Cerebellum (tissue), 4 donors: ENCODE measurements at places on chromosomes 6 and 20. TPM values are rescaled to one million over a fixed set of nuclear protein-coding genes. Genes with fewer than 3 reads are reported as not detected.

DNA sequence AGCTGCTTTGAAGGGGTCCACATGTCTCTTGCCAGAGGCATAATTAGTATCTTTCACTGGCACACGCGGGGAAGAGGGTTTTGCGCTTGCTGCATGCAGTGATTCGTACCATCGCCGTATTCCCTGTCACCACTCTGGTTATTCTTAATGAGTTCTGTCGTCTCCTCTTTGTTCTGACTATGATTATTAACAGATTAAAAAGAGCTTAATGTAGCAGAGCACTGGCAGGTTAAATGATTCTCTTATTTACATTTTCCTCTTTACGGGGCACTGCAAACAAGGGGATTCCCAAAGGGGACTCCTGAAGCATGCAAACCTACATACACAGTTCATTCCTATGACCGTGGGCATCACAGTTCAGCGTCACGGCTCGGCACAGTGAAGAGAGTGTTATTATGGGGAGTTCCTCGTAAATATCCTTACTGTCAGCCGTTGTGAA is 204.8 kb downstream of the DTNBP1 start:
- no peak for DNase-seq

DNA sequence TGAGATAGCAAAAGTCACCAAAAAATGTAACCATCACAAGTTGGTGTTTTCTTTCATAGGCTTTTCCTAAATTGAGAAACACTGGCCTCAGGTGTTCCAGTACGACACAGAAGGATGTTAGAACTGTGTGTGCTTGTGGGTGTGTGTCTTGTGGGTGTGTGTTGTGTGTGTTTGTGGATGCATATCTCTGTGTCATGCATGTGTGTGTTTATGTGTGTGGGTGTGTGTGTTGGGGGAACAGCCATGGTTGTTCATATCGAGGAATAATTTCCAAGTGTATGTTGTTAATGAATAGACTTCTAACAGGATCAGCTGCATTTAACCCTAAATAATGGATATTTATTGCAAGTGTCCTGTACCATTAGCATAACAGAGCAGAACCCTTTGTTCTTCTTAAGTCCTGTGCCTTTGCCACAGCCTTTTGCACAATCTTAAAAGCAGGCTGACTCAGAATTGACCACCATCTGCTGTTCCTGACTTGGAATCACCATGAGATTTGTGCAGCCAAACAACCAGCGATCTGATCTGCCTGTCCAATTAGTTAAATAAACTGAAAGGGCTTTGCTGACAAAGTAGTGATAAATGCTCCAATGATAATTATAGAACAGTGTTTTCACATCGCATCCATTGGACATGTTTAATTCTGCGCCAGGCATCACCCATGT is 7.6 kb downstream of the CD93 start:
- peak; percentile 65 for DNase-seq

The SOBP gene
- total RNA-seq = 30.9 TPM

The GGTLC1 gene
- not detected for total RNA-seq

The EPPIN gene
- not detected for total RNA-seq

GRCh38 chr6:154435400-154435945 is 75.0 kb downstream of the CNKSR3 start:
- DNase-seq = no peak

DNA sequence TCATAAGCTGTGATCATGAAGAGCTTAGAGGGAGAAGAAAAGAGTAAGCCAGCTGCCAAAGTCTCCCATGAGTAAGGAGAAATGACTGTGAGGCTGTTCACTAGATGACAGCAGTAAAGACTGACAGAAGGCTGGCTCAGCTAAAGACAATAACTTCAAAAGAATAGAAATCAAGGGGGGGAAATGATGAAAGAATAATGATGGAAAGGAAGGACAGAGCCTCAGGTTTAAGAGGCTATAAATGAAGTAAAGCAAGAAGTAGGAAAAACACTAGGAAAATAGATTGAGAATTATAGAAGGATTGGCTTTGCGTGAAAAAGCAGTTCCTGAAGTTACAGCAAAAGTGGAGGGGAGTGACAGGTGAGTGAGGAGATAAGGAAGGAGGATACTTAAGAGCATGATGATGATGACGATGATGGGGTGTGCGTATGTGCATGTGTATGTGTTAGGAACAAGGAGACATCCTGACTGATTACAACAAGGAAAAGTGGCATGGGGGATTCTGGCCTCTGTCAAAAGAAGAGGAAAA is 48.2 kb downstream of the HBS1L start:
- no peak for DNase-seq

DNA sequence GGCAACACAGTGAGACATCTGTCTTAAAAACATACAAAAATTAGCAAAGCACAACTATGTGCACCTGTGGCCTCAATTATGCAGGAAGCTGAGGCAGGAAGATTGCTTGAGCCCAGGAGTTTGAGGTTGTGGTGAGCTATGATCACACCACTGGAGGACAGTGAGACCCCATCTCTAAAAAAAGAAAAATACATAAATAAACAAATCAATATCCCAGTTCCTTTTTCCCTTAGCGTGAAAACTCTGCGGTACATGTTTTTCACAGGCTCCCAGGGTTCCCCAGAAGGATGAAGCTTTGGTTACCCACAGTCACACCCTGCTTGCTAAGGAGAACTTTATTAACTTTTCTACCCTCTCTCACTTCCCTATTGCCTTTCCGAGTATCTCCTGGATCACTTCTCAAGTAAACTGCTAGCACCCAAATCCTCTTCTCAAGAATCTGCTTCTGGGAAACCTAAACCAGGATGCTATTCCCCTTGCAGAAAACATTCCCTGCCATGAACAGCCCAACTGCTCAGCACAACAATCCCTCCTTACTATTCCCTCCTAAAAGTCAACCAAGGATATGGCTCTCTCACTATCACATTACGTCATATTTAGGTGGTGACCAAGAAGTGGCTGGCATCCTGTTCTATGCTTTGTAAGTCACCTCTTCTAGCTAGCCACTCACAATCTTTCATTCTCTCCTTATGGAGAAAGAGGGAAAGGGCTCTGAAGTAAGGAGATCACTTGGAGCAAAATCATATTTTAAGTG is 122.4 kb downstream of the IPCEF1 start:
- no peak for DNase-seq
